ENCODE measurements at places on chromosomes 3 and 15.
A peak's percentile ranks its signal among the peaks of the same experiment; 100 is the strongest.

GRCh38 chr3:138253609-138254008, 66.5 kb downstream of the ARMC8 start:
- DNase-seq: no peak

- no peak for DNase-seq
Measured at GRCh38 chr3:45506751-45507391, 87.7 kb upstream of the LIMD1 start.

DNA sequence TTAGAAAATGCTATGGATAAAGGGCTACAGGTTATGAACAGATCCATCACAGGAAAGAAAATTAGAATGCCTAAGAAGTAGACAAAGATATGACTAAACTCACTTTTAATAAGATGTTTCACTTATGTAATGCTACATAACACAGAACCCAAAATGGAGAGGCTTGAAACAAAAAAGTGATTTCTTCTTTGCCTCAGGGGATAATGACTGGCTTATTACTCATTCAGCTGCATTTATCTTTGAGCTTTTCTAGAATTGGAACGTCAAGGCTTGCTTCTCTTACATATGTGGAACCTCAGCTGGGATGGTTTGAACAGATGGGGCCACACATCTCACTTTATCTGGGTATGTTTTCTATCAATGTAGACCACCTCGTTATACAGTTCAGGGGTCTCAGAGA, 120.6 kb upstream of the EPHA3 start:
- no peak for DNase-seq

DNA sequence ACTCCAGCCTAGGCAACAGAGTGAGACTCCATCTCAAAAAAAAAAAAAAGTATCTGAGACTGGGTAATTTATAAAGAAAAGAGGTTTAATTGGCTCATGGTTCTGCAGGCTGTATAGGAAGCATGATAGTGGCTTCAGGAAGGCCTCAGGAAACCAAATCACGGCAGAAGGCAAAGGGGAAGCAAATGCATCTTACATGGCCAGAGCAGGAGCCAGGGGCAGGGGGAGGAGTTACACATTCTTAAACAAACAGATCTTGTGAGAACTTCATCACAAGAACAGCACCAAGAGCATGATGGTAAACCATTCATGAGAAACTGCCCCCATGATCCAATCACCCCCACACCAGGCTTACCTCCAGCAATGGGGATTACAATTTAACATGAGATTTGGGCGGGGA, 37.2 kb downstream of the ACAP2 start:
- no peak for DNase-seq

- DNase-seq: no peak
Measured at GRCh38 chr3:9666704-9667445, 17.6 kb downstream of the MTMR14 start.

DNA sequence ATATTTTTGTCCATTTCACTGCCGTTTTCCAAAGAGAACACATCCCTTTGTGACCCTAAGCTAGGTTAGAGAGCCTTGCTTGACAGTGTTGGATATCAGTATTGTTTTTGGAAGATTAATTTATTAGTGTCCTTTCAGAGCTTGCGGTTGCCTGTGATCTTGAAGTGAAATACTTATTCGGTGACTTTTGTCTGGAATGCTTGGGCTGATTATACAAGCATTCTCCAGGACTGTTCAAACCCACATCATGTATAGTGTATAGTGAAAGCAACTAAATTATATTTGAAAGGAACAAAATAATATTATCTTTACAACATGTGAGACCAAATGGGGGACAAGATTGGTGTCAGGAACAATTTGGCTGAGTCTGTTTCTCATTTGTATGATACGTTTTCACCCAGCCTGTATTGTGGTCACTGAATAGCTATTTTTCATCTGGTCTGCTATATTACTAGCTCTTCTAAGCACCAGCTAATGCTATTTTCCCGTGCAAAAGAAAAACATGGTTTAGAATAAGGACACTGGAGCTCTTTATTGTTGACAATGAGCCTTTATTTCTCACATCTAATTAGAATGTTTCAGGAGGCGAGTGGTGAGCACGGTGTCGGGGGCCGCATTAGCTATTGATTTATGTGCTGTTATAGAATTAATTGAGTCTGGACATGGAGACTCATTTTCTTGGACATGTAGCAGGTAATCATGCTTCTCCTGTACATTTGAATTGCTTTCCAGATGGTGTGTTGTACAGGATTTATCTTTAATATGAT, 158.1 kb downstream of the APBA2 start:
- DNase-seq: no peak

DNA sequence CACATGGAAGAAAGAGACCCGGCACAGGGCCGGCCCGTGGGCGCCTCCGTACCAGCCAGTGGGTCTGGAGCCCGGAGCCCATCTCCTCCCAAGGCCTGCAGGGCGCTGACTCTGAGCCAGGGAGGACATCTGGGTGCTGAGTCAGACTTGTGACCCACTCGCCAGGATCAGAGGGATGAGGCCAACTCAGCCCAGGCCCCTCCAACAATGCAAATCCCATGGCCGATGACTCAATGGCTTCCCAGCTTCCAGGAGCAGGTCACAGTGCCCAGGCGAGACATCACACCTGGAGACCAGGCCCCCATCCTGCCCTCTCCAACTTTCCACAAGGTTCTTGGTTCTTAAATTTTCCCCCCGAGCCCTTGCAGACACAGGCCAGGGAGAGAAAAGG, 95.1 kb downstream of the LRIG1 start:
- DNase-seq: no peak

DNA sequence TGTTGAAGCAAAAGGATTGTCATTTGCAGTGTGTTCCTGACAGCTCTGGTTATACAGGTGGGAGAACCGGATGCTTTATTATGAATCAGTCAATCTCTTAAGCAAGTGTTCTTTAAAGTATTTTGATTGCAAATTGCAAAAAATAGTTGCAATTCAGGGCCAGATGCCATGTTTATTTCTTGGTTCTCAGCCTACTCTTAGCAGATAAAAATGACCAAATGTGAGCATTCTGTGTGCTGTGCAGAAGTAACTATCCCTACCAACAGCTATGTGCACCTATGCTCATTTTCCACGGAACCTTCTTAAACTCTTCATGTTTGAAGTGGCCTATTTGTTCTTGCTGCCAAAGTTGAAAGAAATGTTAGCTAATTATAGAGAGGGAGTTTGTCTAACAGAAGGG, 262.3 kb upstream of the RASGRP1 start:
- DNase-seq: no peak

DNA sequence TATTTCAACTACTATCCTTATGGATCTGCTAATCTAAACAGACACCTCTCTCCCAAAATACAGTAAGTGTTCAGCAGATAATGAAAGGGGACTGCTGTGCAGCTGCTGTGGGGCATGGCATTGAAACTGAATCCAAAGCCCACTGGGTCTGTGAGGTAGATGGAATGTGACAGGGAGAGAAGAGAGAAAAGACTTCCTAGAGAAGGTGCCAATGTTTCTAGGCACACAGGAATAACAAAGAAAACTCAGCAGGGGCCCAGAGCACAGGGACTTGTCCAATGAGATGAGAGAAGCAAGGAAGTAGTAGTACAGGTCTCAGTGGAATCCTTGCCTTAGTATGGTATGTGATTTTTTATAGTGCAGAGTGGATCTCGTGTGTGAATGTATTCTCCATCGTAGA, 457.8 kb downstream of the IL5RA start:
- DNase-seq: no peak

GRCh38 chr3:20319551-20319950, 133.5 kb upstream of the SGO1 start:
- DNase-seq: no peak

- DNase-seq: no peak
Measured at GRCh38 chr3:86951322-86951721, 39.6 kb downstream of the VGLL3 start.

DNA sequence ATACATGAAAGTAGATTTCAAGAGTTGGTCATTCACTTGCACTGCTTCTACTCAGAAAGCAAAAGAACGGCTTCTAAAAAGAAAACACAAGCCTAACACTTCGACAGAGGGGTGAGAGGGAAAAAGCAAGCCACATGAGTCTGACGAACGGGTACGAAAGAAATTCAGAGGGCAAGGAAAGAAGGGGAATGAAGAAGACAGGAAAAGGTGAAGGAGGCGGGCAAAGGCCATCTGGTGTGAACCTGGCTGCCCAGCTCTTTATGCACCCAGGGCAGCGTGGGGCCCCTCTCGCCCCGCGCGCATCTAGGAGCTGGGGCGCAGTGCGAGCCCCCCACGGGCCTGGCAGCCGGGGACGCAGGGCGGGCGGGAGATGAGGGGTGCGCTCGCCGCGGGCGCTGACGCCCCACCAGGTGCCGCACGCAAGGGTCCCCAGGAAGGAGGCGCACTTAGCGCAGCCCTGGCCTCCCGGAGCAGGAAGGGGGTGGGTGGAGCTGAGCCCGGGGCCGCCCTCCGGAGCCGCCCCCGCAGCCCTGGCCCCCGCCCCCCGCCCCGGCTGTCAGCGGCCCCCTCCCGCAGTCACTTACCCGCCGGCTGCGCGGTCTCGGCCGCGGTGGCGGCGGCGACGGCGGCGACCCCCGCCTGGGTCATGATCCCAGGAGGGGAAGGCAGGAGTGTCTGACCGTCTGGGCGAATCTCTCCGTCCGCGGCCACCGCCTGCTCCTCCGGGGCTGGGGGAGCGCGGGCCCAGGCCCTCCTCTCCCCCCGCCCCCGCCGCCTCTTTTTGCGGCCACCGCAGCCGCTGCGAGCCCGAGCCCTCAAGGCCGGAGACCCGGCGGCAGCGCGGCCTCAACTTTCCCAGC, at the start of gene USF3:
Gene USF3, minus strand, starts transcription at position 857 of the 860 bp plus-strand sequence. CDS start 21,764 bp downstream, outside the sequence.
- DNase-seq: peak; percentile 85

- no peak for DNase-seq
Measured at GRCh38 chr15:39454189-39454986, 126.5 kb upstream of the THBS1 start.

DNA sequence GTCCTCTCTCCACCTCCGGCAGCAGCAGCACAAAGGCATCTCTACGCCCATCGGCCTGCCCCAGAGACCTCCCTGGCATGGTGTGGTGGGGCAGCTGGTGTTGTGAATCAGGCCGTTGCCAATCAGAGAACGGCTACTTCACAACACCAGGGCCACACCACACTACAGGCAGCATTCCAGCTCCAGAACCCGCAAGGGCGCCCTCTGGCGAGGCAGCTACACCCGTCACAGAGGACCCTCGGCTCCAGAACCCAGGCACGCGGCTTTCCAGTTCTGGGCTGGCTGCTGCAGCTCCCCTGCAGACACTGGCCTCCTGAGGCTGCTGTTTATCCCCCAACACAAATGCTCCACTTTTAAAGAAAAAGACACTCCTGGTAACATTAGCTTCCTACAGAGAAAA, 127.5 kb upstream of the TOPAZ1 start:
- DNase-seq: peak; percentile 49

- no peak for DNase-seq
Measured at GRCh38 chr3:166209701-166210100, 372.5 kb upstream of the BCHE start.

DNA sequence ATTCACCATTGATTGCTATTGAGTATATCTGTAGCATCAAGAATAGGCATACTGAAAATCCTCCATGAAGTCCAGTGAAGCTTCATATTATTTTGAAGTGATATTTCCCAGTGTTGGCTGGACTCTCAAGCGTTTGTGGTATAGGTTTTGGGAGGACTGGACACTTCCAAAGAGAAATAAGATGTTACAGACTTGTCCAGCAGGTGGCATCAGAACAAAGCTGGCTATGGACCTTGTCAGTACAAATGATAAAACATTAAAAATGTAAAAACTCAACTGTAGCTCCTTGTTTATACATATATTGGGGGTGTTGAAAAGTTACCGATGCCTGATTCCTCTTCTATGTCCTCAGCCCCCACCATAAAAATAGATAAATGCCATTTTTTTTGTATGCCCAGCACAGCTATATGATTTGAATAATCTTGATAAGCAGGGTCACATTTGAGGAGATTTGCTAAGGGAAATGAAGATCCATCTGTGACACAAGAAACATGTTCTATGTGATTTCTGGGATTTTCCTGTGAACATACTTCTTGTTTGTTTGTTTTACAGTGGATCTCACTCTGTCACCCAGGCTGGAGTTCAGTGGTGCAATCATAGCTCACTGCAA, 54.5 kb upstream of the GOLGA6B start:
- DNase-seq: no peak

DNA sequence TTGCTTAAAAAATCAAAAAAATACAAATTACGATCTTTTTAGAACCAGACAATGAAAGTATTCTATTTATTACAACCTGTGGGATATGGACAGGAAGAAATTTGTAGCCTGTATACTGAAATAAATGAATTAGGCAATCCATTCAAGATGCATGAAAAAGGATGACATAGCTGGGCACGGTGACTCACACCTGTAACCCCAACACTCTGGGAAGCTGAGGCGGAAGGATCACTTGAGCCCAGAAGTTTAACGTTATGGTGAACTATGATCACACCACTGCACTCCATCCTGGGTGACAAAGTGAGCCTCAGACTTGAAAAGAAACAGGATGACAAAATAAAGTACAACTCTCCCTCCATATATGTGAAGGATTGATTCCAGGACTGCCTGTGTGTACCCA, 74.1 kb downstream of the MSL2 start:
- DNase-seq: no peak

DNA sequence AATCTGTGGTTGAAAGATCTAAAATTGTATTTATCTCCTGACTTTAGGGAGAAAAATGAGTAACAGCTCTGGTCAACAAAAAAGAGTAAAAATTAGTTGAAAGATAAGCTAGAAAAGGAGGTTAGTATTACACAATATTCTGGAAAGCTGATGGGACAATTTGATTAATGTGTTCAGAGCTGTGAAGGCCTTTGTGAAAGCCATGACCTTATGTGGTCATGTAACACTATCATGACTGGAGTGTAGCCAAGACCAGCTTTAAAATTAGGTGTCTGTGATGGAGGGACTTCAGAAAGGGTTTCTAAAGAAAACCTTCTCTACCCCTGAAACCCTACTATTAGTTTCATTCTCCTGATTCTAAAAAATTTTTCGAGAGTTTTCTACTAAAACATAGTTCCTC, 127.2 kb downstream of the NFKBIZ start:
- peak; percentile 9 for DNase-seq

- no peak for DNase-seq
Measured at GRCh38 chr3:41060106-41060505, 139.2 kb upstream of the CTNNB1 start.

GRCh38 chr3:105816833-105817232, 52.0 kb downstream of the CBLB start:
- no peak for DNase-seq

GRCh38 chr3:178545337-178545736, 9.1 kb downstream of the KCNMB2 start:
- DNase-seq: no peak

All from GM12892 (cell line).